ENCODE measurements at places on chromosomes 2 and 18. TPM values are rescaled to one million over a fixed set of nuclear protein-coding genes. Genes with fewer than 3 reads are reported as not detected.

- DNase-seq = no peak
Observed at GRCh38 chr18:36365836-36366775, 68.6 kb downstream of the FHOD3 start.

- no peak for DNase-seq
Observed at GRCh38 chr2:56754627-56755026, 570.8 kb downstream of the CCDC85A start.

DNA sequence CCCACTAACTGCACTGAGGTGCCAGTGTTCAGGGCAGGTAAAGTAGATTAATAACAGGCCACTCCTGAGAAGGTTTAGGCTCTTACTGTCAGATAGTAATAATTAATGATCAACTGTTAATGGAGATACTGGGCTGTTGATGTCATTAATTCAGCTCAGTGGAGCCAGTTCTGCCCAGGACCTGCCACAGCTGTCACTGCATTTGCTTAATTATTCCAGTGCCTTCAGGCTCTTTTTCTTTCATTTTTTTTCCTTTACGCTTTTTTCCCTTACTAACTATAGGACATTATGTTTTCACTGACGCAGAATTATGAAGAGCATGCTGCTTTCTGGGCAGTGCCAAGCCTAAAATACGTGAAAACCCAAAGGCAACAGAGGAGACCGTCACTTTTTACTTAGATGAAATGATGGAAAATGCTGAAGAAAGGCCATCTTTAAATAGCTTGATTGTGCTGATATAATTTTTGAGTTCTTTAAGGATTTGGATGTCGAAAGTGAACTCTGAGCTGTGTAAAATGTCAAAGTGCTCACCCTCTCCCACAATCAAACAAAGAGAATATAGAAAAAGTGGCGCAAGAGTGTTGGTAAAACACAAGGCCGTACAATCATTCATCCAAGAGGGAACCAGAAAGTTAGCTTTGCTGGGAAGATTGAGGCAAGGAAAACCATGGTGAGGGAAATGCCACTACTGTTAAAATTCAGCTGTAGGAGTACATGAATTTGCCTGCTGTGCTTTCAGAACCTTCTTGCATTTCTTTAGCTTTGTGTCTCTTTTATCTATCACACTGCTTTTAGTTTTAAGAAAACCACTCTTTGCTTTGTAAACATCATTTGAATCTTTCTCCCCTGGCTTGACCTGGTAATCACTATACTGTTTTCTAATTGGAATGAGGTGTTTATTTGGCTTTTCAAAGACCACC is 192.0 kb upstream of the ZEB2 start:
- peak; percentile 28 for DNase-seq

The FAM124B gene
- total RNA-seq = 4.9 TPM

The TCF4 gene
- total RNA-seq = 356 TPM

Measured in skin of body (tissue), 3 donors.